ENCODE measurements at places on chromosomes 7 and 10.

GRCh38 chr10:785089-785860, 95.8 kb upstream of the DIP2C start:
- no peak for DNase-seq

GRCh38 chr10:130814610-130815009, 496.9 kb downstream of the TCERG1L start:
- DNase-seq, result no peak

- peak; percentile 73 for DNase-seq
Measured at GRCh38 chr7:141533149-141533949, 17.9 kb upstream of the AGK start.

DNA sequence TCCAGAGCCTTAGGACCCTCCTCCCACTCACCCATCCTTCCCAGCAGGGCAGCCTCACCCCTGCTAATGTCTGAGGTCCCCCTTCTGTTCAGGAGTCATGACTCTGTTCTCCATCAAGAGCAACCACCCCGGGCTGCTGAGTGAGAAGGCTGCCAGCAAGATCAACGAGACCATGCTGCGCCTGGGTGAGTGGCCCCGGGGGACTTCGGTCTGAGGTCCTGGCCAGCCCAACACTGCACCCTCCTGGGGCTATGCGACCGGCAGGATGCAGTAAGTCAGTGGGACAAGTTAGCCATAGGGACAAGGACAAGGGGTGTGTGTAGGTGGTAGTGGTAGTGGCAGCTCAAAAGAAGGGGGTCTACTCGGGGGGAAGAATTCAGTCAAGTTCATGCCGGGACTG, 16.2 kb upstream of the AHCYL2 start:
- no peak for DNase-seq

DNA sequence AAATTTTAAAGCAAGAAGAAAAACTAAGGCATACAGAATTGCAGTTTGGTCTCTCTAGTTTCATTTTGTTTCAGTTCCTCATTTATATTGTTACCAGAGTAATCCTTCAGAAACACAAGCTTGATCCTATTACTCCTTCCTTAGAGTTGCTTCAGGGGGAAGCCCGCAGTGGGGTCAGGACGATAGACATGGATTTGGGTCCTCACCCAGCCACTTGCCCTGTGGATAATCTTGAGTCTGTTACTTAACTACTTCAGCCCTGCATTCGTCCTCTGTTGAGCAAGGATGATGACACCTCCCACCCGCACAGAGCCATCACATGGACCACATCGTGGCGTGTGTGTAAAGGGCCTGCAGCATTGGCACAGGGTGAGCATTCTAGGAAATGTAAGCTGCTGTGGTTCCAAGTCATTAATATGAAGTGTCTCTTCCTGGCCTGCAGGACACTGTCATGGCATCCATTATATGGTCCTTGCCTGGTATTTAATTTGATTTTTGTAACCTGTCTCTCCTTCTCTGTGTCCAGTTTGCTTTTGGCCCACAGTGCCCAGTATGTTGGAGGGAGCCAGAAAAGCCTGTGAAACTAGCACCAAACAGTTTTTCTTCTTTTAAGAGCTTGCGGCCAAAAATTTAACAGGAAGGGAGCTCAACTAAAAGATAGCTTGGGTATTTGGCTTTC, 111.2 kb downstream of the EEPD1 start:
- no peak for DNase-seq

DNA sequence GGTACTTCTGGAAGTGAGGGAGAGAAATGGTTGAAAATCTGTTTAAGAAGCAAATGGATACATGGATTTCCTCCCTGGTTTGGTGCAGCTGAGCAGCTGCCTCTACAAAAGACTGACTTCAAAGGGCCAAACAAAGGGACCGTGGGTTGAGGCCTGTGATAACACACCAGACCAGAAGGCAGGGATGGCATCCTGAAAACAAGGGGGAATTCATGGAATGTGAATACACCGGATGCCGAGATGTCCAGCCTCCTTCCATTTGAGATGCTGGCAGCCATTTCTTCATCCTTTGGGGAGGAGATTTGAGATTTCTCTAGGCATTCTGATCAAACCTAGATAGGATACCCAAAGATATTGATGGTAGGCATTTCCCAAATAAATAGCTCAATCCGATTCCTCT, 36.9 kb downstream of the TAF3 start:
- DNase-seq, result no peak

DNA sequence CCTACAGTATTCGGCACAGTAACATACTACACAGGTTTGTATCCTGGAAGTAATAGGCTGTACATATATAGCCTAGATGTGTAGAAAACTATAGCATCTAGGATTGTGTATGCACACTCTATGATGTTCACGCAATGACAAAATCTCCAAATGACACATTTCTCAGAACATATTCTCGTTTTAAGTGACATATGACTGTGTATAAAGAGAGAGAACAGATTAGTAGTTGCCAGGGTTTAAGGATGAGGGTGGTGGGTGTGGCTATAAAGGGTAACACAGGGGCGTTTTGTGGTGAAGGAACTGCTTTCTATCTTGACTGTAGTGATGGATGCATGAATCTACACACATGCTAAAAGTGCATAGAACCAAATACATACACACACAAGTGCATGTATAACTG, 101.2 kb downstream of the ARL4A start:
- DNase-seq, result peak; percentile 14

DNA sequence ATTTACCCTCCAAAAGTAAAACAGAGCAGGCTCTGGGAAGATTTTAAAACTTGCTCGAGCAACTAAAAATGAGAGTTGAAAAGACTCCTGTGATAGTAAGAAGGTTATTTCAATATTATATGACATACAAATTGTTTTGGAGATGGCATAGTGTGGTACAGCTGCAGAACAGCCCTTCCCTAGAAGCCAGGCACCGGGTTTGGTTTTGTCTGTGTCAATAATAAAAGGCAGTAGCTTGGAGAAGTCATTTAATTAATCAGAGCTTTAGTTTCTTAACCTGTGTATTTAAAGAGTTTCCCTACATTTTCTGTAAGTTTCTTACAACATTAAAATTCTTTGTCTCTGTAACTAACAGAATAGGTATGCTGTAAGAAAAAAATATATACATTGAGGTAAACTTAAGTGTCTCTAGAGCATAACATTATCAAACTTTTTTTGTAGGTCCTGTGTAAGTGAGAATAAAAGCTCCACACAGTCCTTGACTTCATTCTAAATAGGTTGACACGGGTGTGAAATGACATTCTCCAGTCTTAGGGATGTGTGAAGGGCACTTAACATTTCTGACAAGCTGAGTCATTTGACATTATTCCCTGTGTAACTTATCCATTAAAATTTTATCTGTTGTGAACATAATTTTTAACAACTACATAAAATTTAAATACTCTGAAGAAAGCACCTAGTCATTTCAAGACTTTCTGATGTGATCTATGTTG, 425.0 kb upstream of the ETV1 start:
- no peak for DNase-seq

GRCh38 chr7:43648473-43649406, 65.8 kb downstream of the STK17A start:
- DNase-seq, result peak; percentile 92

DNA sequence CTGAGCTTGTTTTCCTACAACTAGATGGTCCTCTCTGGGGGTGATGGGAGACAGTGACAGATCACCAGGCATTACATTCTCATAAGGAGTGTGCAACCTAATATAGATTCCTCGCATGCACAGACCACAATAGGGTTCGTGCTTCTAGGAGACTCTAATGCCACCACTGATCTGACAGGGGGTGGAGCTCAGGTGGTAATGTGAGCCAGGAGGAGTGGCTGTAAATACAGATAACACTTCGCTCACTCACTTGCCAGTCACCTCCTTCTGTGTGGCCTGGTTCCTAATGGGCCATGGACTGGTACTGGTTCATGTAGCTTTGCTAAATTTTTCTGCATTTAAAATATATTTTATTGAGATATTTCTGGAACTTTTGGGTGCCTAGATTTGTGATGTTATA, 202.3 kb upstream of the ZNF32 start:
- DNase-seq, result no peak

- no peak for DNase-seq
Measured at GRCh38 chr7:101112233-101112632, 14.7 kb upstream of the SERPINE1 start.

GRCh38 chr7:14691034-14691433, 211.5 kb downstream of the DGKB start:
- no peak for DNase-seq

DNA sequence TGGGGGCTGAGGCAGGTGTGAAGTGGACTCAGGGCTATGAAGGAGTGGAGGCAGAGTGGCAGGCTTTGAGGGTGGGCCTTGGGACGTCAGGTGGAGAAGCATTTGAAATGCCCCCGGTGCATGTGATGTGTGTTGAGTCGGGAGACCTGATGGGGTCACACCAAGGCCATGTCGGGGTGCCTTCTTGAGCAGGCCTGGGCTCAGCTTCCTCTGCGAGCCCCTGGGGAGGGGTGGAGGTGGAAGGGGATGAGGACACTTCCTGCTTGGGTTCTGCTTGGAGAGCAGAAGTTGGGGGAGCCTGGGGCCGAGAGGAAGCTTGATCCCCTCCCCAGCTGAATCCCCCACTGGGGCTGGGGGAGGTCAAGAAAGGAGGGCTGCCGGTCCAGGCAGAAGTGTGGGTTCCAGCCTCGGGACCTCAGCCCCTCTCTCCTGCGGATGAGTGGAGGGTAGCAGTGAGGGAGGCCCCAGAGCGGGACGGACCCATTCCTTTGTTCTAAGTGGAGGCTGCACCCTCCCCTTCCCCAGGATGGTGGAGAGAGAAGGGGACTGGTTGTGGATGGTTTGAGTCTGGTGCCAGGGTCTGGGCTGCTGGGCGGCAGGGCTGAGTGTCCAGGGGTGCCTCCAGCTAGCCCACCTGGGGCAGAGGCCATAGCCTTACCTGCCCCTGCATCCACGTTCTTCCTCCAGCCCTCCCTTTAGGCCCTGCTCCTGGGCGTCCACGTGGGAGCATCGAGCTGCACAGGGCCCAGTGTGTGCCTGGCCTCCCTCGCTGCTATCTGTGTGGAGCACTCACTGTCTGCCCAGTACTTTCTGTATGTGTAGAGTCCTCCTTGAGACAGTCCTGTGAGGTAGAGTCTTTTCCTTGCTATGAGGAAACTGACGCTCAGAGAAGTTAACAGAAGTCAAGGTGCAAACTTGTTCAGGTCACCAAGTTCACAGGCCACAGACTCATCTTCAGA, 36.7 kb downstream of the PRF1 start:
- no peak for DNase-seq

- no peak for DNase-seq
Measured at GRCh38 chr10:3281941-3282673, 109.5 kb upstream of the PITRM1 start.

- no peak for DNase-seq
Measured at GRCh38 chr10:108427146-108427545, 1262.6 kb upstream of the SORCS1 start.

GRCh38 chr7:47044625-47045024, 537.3 kb downstream of the TNS3 start:
- no peak for DNase-seq

GRCh38 chr10:114010316-114010715, 33.4 kb upstream of the ADRB1 start:
- DNase-seq, result no peak

- DNase-seq, result peak; percentile 14
Measured at GRCh38 chr7:158676171-158676840, 28.3 kb downstream of the NCAPG2 start.

DNA sequence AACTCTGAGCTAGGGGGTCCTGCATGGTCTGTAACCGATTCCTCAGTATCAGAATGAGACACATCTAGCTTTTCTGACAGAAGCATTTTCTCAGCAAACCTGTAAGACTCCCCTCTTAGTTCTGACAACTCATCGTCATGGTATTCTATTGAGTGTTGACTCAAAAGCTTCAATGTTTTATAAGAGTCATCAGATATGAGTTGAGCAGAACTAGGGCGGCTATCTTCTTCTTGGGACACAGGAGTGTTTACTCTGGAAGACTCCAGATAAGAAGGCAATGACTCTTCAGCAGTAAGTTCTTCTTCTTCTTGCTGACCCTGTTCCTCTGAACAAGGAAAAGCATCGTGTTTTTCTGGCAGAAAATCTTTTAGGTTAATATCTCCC, 167.0 kb upstream of the CCDC6 start:
- no peak for DNase-seq

DNA sequence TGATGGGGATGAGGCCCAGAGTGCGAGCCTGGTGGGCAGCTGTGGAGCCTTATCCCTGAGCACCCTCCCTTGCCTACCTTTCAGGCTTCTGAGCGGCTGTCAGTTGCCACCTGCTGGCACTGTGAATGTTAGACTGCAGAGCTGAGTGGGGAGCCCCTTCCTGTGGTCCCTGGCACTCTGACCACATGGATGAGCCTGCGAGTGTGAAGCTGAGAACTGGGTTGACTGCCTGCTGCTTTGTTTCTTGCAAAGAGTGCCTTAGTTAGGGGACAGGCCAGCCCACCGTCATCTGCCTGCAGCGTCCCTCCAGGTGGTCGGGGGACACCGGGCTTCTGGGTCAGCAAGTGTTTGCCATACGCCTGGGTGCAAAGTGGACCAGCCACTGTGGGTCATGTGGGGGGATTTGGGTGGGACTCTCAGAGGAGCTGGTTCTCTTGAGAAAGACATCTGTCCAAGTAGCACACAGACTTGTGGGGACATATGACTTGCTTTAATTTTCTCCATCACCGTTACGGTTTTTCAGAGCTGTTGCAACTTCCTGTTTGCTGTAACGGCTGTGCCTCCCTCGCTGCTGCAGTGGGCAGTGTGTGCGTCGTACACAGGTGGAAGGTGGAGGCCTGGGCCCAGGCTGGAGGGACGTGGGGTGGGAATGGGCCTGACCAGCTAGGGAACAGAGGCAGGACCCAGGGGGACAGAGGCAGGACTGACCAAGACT, 13.7 kb downstream of the INPP5A start:
- peak; percentile 64 for DNase-seq

All from activated CD4-positive, alpha-beta T cell treated with anti-CD3 and anti-CD28 coated beads, Interleukin-2, Interleukin-6, amounts not matched to agents 100 ng/mL and 50 ng/mL, durations not matched to agents 16 hours and 8 hours (primary cell).